ENCODE measurements at places on chromosomes 7 and 10. TPM values are rescaled to one million over a fixed set of nuclear protein-coding genes. Genes with fewer than 3 reads are reported as not detected.

GRCh38 chr7:107914831-107915230 lies 23.8 kb downstream of the DLD start:
- H3K36me3 ChIP-seq: peaks cover 46% of the 10 kb centered on the region
- H3K27ac ChIP-seq: no peak overlapping the region
- H3K27me3 ChIP-seq: no peaks in the 10 kb centered on the region
- H3K4me1 ChIP-seq: peaks cover 6% of the 10 kb centered on the region
- DNase-seq: no peak

- H3K27me3 ChIP-seq: peaks cover 8% of the 10 kb centered on the region
- H3K4me1 ChIP-seq: no peaks in the 10 kb centered on the region
- H3K27ac ChIP-seq: no peak overlapping the region
- H3K4me3 ChIP-seq: peak overlapping the region; percentile 65
- DNase-seq: peak; percentile 72
These were observed 59.3 kb upstream of the COMTD1 start for GRCh38 chr10:75294866-75295701.

DNA sequence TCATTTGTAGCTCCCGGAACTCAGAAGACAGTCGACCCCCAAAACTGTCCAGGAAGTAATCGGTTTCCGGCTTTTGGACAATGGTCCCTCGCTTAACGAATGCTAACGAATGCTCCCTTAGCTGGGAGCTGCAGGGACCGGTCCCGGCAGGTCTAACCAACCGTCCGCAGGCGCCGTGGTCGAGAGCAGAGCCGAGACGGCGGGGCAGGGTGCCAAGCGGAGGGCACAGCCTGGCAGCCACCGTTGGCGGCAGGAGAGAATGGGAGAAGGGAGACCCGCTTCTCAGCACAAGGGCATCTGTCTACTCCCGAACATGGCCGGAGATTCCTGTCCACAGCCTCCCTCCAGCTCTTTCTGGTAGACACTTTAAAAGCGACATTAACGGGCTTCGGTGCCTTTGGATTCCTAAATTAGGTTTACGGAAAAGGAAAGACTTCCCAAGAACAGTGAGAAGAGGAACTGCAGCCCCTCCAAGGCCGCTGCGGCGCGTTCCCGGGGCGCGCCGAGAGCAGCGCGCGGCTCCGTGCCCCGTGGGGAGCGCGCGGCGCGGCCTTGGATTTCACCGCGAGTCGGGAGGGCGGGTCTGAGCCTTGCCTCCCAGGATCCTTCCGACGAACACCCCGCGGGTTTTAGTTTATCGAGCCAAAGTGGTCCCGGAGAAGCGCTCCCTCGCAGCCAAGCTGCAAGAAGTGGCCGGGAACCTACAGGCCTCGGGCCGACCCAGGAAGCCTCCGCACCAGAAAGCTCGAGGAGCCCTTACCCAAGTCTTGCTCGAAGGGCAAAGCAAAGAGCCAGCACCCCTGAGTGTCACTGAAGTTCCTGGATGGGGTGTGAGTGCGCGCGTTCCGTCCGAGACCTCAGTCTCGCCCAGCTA lies 3.6 kb upstream of the TBX20 start:
- peaks cover 7% of the 10 kb centered on the region for H3K36me3 ChIP-seq
- no peak for DNase-seq
- no peaks in the 10 kb centered on the region for H3K4me1 ChIP-seq
- no peak overlapping the region for H3K27ac ChIP-seq

DNA sequence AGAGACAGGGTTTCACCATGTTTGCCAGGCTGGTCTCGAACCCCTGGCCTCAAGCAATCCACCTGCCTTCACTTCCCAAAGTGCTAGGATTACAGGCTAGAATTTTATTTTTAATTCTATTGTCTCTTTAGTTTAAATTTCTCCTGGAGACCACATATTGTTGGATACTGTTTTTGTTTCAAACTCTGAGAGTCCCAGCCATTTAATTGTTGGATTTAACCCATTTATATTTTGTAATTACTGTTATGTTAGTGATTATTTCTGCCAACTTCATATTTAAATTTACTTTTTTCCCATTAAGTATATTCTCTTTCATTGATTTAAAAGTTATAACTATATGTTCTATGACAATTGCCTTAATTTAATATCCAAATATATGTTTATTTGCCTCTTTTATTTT lies 185.6 kb downstream of the ZNF248 start:
- peaks cover 12% of the 10 kb centered on the region for H3K36me3 ChIP-seq
- H3K27ac ChIP-seq: no peak overlapping the region
- no peak overlapping the region for H3K4me3 ChIP-seq
- no peak for DNase-seq

GRCh38 chr10:3366043-3366442 lies 193.5 kb upstream of the PITRM1 start:
- DNase-seq: no peak
- H3K27me3 ChIP-seq: no peaks in the 10 kb centered on the region
- H3K36me3 ChIP-seq: peaks cover 5% of the 10 kb centered on the region
- H3K4me1 ChIP-seq: no peaks in the 10 kb centered on the region
- H3K4me3 ChIP-seq: no peak overlapping the region
- H3K27ac ChIP-seq: no peak overlapping the region

DNA sequence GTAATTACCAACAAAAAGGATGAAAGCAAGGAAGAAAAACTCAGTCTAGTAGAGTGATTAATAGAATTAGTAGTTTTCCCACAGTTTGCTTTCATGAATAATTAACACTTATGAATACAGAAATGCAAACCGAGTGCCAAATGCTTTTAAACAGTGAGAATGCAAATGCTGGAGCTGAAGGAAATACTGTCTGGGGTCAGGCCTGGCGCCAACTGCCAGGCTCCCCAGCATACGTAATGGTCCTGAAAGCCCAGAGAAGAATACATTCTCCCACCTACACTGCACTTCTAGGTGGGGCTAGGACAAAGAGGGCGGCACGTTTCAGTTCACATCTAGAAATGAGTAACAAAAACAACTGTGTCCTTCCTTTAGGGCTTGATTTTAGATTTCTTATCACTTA lies 30.0 kb downstream of the GLUD1 start:
- DNase-seq: no peak
- H3K4me3 ChIP-seq: no peak overlapping the region
- H3K36me3 ChIP-seq: peaks cover 32% of the 10 kb centered on the region
- no peak overlapping the region for H3K27ac ChIP-seq
- H3K4me1 ChIP-seq: peaks cover 7% of the 10 kb centered on the region
- H3K27me3 ChIP-seq: no peaks in the 10 kb centered on the region

DNA sequence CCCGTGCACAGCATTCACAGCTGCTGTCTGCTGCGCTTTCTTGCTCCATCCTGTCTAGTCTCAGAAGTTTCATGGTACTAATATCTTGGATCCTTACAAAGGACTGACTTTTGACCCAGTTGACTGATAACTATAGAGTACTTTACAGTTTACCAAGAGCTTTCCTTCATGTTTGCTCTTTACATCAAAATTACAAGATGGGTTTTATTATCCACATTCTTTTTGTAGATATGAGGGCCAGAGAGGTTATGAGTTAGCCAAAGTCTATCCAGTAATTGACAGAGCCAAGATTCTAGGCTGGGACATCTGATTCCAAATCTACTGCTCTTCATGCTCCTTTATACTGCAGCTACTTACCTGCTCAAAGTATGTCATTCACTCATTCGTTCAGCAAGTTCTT lies 218.2 kb downstream of the AUTS2 start:
- no peaks in the 10 kb centered on the region for H3K4me1 ChIP-seq
- no peaks in the 10 kb centered on the region for H3K36me3 ChIP-seq
- no peak for DNase-seq
- H3K4me3 ChIP-seq: no peak overlapping the region
- H3K27me3 ChIP-seq: peaks cover 5% of the 10 kb centered on the region

DNA sequence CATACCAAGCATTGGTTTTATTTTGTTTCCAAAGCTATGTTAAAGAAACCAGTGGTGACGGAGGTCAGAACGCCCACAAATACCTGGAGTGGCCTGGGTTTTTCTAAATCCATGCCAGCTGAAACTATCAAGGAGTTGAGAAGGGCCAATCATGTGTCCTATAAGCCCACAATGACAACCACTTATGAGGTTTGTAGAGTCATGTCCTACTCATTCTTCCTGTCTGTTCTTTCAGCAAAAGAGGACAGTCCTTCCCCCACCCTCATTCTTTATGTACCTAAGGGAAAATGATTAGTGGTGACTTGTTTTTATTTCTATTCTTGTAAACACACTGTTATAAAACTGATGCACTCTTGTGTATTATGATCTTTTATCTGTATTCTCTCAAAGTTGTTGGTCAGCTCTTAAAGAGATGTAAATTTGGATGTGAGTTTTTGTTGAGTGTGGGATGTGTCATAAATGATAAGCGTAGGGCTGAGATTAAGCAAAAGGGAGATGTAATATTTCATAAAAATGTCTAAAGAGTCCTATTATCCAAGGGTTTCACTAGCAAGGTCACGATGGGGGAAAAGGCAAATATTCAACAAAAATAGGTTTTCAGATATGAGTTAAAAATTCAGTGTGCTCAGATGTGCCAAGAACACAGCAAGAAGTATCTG lies 294.4 kb downstream of the BICC1 start:
- DNase-seq: no peak
- H3K4me1 ChIP-seq: no peaks in the 10 kb centered on the region
- H3K36me3 ChIP-seq: no peaks in the 10 kb centered on the region
- H3K27ac ChIP-seq: no peak overlapping the region
- no peaks in the 10 kb centered on the region for H3K27me3 ChIP-seq

DNA sequence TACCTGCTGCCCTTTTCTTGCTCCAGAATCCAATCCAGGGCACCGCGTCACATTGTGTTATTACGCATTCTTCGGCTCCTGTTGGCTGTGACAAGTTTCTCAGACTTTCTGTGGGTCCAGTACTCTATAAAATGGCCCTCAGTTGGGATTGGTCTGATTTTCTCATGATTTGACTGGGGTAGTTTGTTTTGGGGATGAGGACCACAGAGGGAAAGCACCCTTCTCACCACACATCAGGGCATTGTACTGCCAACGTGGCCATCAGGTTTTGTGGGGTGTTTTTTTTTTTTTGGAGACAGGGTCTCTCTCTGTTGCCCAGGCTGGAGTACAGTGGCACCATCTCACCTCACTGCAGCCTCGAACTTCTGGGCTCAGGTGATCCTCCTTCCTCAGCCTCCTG lies 17.0 kb upstream of the ORAI2 start:
- no peaks in the 10 kb centered on the region for H3K36me3 ChIP-seq
- peak overlapping the region; percentile 92 for H3K27ac ChIP-seq
- H3K4me1 ChIP-seq: peaks cover 53% of the 10 kb centered on the region
- no peaks in the 10 kb centered on the region for H3K27me3 ChIP-seq

- no peak overlapping the region for H3K27ac ChIP-seq
- no peak overlapping the region for H3K4me3 ChIP-seq
- H3K27me3 ChIP-seq: no peaks in the 10 kb centered on the region
- H3K4me1 ChIP-seq: peaks cover 15% of the 10 kb centered on the region
- H3K36me3 ChIP-seq: no peaks in the 10 kb centered on the region
These were observed 25.2 kb downstream of the TRIM8 start for GRCh38 chr10:102669206-102670064.

GRCh38 chr7:98655611-98656010 lies 38.5 kb downstream of the NPTX2 start:
- H3K27me3 ChIP-seq: no peaks in the 10 kb centered on the region
- no peak overlapping the region for H3K4me3 ChIP-seq
- H3K36me3 ChIP-seq: no peaks in the 10 kb centered on the region
- H3K4me1 ChIP-seq: no peaks in the 10 kb centered on the region

- H3K4me3 ChIP-seq: no peak overlapping the region
- peaks cover 5% of the 10 kb centered on the region for H3K4me1 ChIP-seq
- no peak for DNase-seq
- no peaks in the 10 kb centered on the region for H3K36me3 ChIP-seq
- no peak overlapping the region for H3K27ac ChIP-seq
- no peaks in the 10 kb centered on the region for H3K27me3 ChIP-seq
These were observed 277.4 kb downstream of the PARD3 start for GRCh38 chr10:34537629-34538231.

PNLIP gene
- total RNA-seq: not detected

TAS2R41 gene
- not detected for total RNA-seq

ARHGAP19 gene
- total RNA-seq: 38.2 TPM

KLF14 gene
- not detected for total RNA-seq
